Activated naive CD4-positive, alpha-beta T cell (primary cell): ENCODE measurements at places on chromosomes 5 and 9.

- DNase-seq, result no peak
These were observed 27.2 kb downstream of the PTTG1 start for GRCh38 chr5:160448886-160449285.

DNA sequence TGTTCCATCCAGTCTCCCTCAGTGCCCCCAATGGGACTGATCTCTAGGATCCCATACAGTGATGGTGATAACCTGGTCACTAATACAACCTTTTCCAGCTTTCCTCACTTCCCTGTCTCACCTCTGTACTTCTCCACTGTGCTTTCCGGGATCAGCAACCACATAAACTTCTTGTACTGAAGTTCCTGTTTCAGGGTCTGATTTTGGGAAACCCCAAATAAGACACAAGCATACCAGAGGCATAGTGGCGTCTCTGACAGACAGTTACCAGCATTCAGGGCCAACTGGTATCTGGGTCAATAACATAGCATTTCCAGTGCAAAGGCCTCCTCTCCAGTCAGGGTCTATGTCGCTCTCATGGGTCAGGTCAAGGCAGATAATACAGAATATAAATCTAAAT lies 64.3 kb downstream of the GLDC start:
- no peak for DNase-seq

GRCh38 chr5:116436674-116437350 lies 137.8 kb downstream of the SEMA6A start:
- no peak for DNase-seq

- DNase-seq, result no peak
These were observed 109.1 kb downstream of the MACIR start for GRCh38 chr5:103367702-103368101.

DNA sequence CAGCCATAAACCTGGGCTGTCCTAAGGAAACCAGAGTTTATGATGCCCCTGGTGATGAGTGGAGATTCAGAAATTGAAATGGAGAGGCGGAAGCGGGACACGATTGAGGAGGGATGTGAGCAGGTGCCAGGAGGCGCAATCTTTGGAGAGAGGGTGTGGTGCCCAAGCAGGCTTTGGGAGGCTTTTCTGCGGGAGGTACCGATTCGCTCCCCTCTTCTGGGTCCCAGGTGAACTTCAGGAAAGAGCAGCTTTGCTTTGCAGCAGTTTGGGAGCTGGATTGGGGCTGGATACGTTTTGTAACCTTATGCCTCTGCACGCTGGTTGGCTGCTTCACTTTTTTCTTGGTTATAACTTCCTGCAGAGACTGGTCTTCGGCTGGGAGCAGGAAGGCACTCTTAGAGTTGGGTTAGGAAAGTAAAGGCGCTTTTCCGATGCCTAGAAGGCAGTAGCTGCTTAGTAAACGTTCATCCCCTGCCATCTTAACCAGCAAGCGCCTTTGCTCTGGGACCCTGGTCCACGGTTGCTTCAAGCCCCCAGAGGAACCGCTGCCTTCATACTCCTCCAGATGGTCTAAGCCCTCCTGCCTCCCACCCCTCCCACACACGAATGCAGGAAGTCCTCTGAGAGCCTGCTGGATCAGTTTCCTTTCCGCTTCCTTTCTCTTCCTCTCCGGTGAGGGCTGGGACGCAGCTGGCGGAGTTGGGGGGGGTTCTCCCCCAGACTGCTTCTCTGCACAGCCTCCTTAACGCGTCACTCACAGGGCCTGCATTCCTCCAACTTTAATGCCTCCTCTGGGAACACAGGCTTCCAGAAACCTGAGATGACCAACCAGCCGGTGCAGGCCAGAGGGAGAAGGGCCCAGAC lies 15.2 kb upstream of the NEK6 start:
- no peak for DNase-seq
